ENCODE measurements at places on chromosomes 2 and 18.

GRCh38 chr2:100178085-100178788, 35.8 kb upstream of the AFF3 start:
- DNase-seq: no peak

DNA sequence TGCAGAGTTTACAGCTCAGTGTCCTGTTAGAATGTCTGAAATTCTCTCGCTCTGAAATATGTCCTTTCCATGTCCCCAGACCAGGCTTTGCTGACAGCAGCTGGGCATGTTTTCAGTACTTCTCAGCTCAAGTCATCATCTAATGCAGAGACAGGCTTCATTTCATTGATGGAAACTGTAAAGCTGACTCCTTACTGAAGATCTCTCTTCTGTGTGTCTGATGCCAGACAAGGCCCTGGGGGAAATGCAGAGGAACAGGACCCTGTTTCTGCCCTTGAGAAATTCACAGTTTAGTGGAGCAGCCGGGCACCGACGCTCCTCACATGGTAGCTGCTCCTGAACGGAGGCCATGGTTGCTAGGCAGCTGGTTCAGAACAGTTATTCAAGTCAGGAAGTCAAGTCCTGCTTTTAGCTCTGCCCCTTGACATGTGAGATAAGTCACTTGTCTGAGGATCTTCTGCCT, 24.6 kb upstream of the FZD7 start:
- DNase-seq: no peak

DNA sequence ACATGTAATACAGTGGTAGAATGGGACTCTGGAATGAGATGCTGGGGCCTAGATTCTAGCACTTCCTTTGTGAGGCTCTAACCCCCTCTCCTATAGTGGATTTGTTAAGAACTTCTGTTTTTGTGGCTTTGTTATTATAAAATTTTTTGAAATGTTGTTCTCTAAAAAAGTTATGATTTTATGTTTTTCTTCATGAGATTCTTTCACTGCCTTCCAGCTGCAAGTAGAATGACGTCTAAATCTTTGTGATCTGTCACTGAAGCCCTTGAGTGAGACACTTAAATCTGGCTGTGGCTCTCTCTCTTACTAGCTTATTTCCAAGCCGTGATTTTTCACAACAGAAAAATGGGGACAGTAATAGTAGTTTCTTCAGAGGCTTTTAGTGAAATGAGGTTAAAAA, 1.6 kb downstream of the CASP8 start:
- DNase-seq: no peak

GRCh38 chr2:173326806-173327205, 27.9 kb upstream of the CDCA7 start:
- DNase-seq: no peak

DNA sequence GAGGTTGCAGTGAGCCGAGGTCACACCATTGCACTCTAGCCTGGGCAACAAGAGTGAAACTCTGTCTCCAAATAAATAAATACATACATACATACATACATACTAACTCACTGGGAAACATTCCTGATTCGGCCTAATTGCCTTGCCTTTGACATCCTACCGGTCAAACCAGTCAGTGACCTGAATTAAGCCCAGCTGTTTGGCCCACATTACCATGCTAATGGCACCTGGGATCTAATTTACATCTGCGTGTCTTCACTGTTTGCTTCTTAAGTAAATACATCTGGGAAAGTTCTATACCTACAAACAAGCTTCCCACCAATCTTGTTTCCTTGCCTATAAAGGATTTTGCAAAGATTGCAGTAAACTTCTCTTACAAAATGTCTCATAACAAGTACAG, 230.2 kb upstream of the ZC3H15 start:
- DNase-seq: no peak

DNA sequence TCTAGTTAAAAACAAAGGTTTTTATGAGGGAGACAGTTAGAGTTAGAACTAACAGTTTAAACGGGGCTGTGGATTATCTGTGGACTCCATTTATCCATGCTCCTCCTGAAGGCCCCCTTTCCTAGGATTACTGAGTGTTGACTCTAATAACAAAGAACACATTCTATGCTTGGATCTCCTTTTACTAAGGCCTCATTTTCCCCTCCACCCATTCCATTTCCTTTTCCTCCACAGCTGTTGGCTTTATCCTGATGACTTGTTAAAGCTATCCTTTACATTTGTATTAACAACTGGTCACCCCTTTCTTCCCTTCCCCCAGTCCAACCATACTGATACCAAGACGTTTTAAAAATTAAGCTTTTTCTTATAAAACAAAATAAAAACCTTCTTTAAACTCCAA, 220.6 kb downstream of the SRBD1 start:
- no peak for DNase-seq

DNA sequence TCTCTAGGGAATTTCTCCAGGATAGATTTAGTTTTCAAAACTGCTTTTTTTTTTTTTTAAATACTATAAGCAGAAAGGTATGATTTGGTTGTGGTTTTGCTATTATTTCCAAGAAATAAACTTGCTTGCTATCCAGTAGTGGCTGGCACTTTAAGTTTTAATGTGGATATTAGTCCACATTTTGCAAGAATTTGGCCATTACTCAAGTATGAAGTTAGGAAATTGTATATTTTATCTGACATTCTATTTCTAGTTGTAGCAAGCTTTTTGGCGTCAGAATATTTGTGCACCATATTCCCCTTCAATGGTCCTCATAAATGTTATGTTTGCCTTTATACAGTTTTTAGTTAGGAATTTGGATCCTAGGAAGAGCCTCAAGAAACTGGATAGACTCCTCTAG, 226.3 kb downstream of the ZNF521 start:
- no peak for DNase-seq

- DNase-seq: no peak
These were observed 349.3 kb upstream of the CDH2 start for GRCh38 chr18:28526196-28526595.

Data from transverse colon (tissue), 4 donors.